Activated gamma-delta T cell (primary cell): ENCODE measurements at places on chromosomes 5 and 9.

DNA sequence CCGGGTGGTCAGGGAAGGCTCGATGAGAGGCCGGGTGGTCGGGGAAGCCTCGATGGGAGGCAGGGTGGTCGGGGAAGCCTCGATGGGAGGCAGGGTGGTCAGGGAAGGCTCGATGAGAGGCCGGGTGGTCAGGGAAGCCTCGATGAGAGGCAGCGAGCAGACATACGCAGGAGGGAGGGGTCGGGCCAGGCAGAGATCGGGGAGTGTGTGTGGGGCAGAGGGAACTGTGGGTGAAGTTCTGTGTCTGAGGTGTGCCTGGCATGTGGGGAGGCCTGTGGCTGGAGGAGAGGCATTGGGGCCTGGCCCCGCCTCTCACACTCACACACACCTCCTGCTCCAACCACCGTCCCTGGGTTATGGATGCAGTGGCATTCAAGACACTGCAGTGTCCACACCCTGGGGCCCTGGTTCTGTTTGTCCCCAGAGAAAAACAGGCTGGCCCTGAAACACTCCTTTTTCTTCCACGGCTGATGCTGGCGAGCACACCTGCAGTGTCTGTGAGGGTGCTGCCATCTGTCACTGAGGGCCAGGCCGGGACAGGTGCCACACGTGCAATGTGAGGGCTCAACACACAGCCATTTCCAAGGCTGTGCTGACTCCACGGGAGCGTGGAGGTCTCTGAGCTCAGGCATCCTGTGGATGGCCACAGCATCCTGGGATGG lies 6.5 kb upstream of the PLEKHG4B start:
- no peak for DNase-seq

GRCh38 chr5:176609724-176610434 lies at the start of gene GPRIN1:
TSS of gene GPRIN1 (minus strand) at chr5:176610156. CDS start at chr5:176599834, 10,322 bp downstream.
- DNase-seq: peak; percentile 38

DNA sequence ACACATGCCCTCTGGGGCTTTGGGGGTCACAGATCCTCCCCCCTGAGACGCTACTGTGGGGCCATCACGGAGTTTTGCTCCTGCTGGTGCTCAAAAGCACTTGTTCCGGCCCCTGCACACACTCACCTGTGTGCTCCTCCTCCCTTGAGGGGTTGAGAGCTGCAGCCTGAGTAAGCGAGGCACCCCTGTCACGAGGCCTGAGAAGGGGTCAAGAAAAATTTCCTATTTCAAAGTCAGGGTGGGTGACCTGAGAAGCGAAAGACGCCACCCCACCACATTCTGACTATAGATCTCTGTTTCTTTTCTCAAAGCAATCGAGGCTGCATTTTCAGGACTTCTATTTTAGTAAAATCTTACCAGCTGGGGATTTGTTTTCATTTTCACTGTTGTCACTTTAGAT lies 138.5 kb downstream of the DCP2 start:
- DNase-seq: no peak

GRCh38 chr9:73683862-73684591 lies 532.4 kb downstream of the ANXA1 start:
- no peak for DNase-seq

DNA sequence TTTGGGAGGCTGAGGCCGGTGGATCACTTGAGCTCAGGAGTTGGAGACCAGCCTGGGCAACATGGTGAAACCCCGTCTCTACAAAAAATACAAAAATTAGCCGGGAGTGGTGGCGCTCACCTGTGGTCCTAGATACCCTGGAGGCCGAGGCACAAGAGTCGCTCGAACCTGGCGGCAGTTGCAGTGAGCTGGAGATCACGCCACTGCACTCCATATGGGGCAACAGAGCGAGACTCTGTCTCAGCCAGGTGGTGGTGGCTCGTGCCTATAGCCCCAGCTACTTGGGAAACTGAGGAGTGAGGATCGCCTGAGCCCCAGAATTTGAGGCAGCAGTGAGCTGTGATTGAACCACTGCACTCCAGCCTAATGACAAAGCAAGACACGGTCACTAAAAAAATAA lies 2.4 kb upstream of the RFK start:
- no peak for DNase-seq

DNA sequence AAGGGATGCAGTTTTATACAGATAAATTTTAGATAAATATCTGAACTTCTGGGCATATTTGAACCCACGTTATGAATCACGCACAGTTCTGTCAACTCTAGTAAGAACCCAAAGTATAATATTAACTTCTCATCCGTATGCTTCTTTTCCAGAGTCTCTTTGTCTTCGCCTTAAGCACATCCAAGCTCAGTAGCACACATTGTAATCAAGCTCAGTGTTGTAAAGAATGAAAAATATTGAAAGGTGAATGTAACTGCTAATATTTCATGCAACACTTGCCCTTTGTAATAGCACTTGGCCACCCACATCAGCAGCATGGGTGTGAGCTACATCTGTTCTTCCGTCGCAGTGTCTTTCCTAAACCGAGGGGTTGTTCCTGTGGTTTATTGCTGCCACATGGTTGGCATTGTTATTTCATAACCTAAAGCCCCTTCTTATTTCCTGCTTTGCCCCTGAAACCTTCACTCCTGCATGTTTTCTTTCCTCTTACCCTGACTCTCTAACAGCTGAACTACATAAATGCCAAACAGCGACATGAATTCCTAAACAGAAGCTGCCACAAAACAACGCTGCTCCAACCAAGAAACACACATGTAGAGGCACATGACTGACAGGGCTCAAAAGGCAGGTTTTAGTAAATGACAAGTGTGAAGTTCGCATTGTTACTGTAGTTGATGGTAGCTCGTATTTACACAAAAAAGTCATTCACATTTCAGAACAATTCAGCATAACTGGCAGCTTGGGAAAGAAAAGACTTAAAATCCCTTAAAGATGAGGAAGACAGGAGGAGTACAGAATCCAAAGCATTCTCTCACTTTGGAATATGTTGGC lies 190.1 kb upstream of the MEF2C start:
- no peak for DNase-seq

GRCh38 chr5:113367586-113367985 lies 67.2 kb downstream of the TSSK1B start:
- no peak for DNase-seq

- no peak for DNase-seq
Measured at GRCh38 chr5:57185313-57185712, 11.5 kb downstream of the GPBP1 start.

DNA sequence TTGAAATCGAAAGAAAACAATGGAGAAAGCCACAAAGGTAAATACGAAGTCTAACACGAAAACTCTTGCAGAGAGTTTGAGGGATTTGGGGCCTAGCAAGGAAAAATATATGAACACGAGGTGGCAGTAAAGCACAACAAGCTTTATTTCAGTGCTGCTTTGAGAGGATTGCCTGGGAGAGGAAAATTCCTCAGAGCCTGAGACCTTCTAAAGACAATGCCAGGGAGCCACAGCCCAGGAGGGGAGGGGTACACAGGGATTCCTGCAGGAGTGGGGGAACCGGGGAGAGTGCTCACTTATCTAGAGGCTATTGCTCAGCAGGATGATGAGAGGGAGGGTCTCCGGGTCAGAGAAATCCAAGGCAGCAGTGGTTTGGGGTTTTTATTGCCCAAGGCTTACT lies 134.9 kb upstream of the ADCY2 start:
- DNase-seq: no peak

- DNase-seq: no peak
Measured at GRCh38 chr9:3951161-3951665, 348.7 kb downstream of the GLIS3 start.

- peak; percentile 19 for DNase-seq
Measured at GRCh38 chr9:129174724-129175514, 3.1 kb downstream of the IER5L start.

GRCh38 chr5:160158087-160158486 lies 38.8 kb upstream of the PWWP2A start:
- DNase-seq: no peak

- no peak for DNase-seq
Measured at GRCh38 chr5:135399794-135400542, 937 bp upstream of the MACROH2A1 start.

DNA sequence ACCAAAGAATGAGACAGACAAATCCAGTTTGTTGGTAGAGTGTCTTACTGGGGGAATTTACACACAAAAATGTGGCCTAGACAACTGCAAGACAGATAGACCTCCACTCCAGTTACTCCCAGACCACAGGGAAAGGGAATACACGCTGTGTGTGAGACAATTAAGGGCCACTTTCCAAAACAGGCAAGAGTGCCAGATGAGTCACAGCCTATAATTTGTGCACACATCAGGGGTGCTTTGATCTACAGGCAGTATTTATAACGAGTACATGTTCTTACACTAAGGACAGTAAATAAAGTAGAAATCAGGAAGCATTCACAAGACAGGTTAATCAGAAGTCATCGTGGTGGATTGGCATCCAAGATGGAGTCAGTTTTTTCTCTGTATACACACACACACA lies 114.8 kb downstream of the ZNF622 start:
- no peak for DNase-seq

DNA sequence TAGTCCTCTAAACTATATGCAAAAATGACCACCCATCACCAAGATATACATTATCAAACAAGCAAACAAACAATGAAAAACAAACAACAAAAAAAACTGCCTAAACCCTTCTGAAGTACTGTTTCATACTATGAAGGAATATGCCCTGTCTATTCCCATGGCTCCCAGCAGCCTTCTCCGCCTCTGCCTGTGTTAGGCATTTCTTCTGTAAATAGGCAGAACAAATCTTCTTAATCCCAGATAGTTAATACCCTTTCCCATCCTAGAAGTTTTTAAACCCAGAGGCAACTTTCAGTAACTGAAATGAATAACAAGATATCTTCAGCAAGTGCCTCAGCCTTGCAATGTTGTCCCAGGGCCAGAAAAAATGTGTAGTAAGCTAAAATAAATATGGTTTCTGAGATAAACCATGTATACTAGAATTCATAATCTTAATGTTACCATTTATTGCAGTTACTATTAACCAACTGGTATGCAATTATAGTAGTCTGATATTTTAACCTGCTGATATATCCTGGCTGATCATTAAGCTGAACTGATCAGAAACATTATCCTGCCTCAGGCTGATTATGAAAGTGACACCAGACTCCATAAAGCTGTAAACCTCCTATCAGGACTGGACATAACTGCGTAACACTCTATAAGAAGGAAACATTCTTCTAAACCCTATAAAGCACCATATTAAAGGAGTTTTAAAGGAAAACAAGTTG lies 68.5 kb downstream of the ANKRD31 start:
- DNase-seq: no peak

DNA sequence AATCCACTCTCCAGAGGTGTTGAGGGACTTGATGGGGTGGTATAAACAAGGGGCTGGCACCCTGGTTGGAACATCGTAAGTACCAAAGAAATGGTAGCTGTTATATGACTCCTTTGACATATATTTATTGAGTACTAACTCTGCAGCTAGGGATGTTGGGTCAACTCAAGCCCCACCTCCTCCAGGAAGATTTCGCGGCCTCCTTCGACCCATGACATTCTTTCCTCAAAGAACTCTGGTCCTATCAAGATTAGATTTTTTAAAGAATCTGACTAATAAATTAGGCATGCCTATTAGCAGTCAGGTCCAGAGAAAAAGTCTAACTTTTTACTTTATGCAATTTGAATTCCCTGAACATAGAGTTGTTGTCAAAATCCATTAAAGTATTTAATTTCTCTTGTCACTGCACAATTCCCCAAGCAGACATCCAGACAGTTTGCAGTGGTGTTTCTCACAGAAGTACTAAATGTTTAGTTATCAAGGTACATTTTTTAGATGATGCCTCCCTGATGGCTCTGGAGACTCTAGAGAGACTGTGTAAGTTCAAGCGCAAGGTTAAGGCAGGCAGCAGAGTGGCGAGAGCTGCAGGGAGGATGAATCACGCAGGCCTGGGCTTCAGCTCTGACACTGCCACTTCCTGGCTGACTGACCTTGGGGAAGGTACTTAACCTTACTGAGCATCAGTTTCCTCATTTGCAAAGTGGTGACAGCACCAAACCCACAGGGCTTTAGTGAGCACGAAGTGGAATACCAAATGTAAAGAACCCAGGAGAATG lies 209.6 kb downstream of the TTLL11 start:
- DNase-seq: no peak

GRCh38 chr5:33409435-33410170 lies 31.2 kb upstream of the TARS1 start:
- no peak for DNase-seq

DNA sequence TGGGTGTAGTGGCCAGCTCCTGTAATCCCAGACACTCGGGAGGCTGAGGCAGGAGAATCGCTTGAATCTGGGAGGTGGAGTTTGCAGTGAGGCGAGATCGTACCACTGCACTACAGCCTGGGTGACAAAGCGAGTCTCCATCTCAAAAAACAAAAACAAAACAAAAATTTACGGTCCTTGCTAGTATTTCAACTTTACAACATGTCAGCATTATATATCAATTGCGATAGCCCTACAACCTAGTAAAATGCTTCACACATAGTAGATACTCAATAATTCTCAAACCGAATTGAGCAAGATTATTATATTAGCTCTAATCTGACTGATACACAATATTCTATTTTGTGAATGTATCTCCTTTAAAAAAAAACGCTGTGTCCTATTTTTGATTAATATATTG lies 1411.0 kb upstream of the WWC1 start:
- no peak for DNase-seq

DNA sequence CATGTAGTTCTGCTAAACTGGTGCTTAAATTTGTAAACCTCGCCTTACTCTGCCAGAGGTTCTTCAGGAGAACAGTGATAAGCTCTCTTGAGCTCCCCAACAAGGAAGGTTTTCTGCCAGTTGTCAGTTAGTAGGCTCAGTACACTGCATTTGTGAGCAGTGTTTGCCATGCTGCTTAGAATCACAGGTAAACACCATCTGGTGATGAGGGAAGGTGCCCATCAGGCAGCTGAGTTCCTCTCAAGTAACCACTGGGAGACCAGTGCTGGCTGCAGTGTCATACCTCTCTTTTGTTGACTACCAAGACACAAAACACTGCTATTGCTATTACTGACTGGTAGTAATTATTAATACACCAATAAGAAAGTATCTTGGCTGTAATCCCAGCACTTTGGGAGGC lies 186.2 kb upstream of the OTULINL start:
- DNase-seq: no peak

DNA sequence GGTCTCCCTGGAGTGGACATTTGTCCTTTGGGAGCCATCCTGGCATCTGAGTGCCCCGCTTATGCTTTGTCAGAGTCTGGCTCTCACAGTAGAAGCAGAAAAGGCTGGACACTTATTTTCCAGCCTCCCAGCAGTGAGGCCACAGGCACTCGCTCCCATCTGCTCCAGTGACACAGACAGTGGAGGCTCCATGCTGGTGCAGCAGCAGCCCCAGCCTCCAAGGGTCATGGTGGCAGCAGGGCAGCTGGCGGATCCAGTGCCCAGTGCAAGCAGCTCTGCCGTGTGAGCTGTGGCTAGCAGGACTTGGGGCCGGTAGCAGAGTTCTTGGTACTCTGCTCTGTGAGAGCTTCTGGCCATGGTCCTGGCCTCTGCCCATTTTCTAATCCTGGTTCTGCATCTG lies 157.3 kb upstream of the ALDH1B1 start:
- no peak for DNase-seq
